Retinal pigment epithelial cell (primary cell): ENCODE measurements at places on chromosomes 11 and 22.

- DNase-seq, result peak; percentile 31
Measured at GRCh38 chr11:33778675-33779074, 4.4 kb upstream of the FBXO3 start.

DNA sequence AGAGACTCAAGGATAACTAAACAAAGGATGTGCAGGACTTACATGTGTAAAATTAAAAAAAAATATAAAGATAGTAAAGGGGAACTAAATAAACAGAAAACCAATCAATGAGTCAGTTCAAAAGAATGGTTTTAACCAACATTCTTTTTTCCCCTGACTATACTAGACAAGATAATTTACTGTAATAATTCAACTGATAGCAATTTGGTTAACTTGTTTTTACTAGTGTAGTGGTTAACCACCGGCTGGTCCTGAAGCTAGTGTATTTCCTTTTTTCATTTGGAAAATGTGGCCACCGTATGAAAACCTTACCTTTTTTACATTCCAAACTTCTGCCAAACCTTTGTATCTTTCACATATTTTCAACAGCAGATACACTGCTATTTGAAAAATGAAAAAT, 123.1 kb downstream of the ARHGAP42 start:
- no peak for DNase-seq

- no peak for DNase-seq
Measured at GRCh38 chr11:6443269-6444003, 2.6 kb upstream of the HPX start.

- no peak for DNase-seq
Measured at GRCh38 chr11:131712897-131713296, 342.5 kb downstream of the NTM start.

DNA sequence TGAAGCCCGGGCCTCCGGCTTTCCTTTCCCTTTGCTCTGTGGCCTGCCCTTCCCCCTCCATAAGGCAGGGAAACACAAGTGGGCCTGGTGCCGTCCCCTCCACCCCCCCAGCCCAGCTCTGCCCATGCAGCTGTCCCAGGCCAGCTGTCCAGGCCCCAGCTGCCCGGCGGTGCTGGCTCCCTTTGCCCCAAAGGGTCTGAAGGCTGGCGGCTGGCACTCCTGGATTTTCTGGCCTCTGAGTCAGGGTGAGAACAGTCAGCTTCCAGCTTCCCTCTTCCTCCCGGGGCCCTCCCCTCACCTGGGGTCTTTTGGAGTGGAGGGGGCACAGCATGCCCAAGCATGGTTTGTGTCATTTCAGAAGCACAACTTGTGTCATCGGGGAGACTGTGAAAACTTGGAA, 27.8 kb downstream of the CD82 start:
- no peak for DNase-seq

DNA sequence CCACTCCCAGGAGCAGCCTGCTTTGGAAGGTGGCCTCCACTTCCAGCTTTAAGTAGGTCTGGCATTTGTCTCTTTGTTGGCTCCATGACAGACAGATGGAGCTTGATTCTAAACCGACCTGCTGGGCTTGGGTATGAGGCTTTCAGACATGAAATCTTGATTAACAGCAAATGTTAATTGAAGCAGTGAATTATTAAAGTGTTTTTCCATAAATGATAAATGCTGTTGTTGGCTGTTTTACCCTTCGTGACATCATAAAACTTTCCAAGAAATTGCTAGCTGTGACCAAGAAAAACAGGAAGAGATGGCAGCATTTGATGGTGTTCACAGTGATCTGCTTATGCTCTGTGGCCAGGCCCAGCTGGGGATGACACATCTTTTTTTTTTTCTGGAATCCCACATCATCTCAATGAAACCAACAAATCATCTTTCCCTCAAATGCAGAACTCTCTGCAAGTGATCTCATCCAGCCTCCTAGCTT, 66.1 kb downstream of the RBMXL2 start:
- DNase-seq, result no peak

- no peak for DNase-seq
Measured at GRCh38 chr22:28229566-28230485, 310.8 kb upstream of the PITPNB start.

GRCh38 chr11:83265331-83265730, 20.8 kb downstream of the CCDC90B start:
- no peak for DNase-seq

DNA sequence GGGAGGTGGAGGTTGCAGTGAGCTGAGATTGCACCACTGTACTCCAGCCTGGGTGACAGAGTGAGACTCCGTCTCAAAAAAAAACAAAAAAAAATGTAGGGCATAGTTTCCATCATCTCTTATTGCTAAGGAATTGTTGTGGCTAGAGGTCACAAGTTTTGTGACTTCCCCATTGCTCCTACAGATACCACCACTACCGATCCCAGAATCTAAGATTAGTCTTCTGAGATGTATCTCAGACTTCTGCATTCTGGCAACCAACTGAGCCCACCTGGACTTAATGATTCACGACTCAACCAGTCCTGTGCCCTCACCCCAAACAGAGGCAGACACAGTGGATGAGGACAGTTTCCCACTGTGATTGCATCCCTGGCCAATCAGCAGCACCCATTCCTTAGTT, 148.9 kb downstream of the NECTIN1 start:
- DNase-seq, result no peak

DNA sequence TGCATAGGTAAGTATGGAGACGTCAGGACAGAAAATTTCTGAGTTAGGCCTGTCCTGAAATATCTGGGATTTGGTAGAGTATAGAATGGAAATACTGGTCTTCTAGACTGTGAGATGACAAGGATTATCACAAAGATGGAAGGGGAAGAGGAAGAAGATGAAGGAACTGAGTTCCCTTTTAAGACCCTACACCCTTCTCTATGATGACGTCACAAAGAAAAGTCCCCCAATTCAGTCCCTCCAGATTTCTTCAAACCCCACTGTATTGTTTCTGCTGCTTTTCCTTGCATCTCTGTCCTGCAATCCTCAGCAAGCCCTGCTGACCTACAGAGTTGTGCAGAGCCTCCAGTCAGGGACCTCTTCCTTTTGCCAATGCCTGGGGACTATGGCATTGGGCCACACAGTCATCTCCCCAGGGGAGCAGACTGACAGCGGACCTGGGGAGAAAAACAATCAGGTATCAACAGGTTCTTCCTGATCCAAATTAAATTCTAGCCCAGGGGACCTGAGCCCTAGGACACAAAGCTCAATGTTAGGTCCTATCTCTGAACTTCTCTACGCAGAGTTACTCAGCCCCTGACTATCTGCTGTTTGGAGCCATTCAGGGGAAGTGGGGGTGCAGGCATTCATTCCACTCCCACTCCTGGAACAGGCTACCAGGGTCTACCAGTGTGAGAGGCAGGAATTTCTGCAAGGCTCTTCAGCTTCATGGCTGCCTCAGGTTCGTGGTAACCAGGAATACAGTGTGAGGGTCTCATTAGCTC, 49.2 kb upstream of the POU2AF1 start:
- no peak for DNase-seq

DNA sequence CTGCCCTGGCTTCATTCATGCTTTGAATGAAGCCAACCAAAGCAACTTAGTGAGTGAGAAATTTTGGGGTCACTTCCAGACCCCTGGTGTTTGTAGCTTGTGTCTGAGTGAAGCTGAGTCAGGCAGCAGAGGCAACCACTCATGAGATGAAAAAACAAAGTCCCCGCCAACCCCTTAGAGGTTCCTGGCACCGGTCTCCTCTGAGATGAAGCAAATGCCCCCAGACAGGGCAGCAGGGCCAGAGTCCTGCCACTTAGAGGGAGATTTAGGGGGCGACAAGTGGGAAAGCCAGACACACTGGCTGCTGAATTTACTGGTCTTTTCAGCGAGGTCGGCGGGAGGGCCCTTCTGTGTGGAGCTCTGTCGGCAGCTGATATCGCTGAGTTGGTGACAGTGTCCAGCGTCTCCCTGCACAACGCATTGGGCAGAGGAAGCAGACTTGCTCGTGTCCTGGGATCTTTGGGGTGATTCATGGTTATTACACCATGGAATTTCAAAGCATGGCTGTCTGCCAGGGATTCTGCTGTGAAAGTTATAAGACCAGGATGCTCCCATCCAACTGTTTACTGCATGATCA, 482.6 kb downstream of the MIAT start:
- peak; percentile 91 for DNase-seq

DNA sequence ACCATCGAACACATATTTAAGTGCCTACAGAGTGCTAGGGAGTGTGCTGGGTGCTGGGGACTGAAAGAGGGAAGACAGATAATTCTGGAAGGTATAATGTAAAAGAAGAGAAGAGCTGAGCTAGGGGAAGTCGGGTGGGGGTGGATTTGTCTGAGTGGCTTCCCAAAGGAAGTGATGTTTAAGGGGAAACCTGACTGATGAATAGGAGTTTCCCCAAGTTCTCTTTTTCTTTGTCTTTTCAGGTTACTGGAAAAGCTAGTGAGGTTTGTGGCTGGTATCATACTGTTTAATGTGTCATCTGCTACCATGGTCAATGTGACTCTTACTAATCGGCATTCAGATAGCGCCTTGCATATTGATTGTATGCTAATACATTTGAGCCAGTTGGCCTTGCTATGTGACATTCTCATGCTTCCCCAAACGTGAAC, 151.6 kb upstream of the MTMR2 start:
- DNase-seq, result no peak
